CD4-positive, alpha-beta T cell treated with Interleukin-15 for 1 hour (primary cell): ENCODE measurements at places on chromosomes 16 and 17.

DNA sequence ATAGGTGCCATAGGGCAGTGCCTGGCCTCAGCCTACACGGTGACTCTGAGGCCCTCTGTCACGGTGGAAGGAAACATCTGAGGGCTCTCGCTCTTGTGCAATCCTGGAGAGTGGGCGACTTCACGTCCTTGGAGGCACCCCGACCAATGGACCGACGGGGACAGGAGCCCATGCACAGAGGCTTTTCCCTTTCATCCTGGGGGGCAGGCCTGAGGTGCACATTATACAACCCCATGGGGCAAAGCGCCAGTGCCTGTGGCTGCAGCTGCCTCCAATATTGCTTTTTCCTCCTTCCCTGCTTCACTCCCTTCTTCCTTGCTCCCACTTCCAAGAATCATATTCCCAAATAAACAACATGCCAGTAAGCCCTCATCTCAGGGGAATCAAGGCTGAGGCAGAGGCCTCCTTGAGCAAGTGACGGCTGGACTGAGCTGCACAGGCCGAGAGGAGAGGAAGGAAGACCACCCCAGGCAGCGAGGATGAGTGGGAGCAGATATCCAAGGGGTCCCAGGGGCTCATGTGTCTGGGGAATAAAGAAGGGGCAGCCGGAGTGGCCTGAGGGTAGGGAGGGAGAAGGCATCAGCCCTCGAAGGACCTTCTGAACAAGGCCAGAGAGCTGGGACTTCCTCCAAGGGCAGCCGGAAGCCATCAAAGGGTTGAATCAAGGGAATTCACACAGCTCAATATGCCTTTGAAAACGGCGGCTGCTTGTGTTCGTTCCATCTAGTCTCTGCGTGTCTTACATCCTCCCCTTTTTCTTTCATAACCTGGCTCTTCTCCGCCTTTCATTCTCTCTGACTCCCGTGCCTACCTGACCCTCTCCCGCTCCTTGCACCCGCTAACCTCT lies 42.6 kb upstream of the RPL38 start:
- no peak for DNase-seq

- no peak for DNase-seq
These were observed 68.8 kb downstream of the RMI2 start for GRCh38 chr16:11413907-11414595.

GRCh38 chr16:63776034-63776433 lies 1345.8 kb downstream of the CDH11 start:
- no peak for DNase-seq

DNA sequence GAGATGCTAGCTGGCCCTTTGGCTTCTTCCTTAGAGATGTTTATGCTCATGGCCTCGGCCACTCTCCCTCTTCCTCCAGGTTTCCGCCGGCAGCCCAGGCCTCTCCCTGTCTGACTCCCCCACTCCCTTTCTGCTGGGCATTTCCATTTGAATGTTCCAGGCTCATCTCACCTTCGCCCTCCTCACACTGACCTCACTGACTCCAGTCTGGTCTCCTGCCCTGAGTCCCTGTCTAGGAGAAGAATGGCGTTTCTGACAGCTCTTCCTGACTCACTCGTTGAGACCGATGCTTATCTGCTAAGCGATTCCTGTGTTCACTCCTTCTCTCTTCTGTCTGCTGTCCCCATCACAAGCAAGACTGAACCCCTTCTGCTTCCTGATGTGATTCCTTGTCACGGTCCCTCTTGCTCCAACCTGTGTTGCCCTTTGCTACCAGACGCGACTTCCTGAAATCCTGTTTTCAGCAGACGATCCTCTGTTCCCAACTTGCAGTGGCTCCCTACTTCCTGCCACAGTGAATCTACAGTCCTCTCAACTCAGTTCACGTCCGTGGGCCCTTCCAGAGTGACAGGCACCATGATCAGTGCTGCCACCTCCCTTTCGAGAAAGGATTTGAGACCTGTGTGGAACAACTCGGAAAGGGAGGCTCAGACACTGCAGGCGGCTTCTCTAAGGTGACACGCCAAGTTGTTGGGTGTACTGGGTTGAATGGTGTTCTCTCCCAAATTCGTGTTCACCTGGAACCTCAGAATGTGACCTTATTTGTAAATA lies 176.4 kb downstream of the MSI2 start:
- DNase-seq, result no peak

DNA sequence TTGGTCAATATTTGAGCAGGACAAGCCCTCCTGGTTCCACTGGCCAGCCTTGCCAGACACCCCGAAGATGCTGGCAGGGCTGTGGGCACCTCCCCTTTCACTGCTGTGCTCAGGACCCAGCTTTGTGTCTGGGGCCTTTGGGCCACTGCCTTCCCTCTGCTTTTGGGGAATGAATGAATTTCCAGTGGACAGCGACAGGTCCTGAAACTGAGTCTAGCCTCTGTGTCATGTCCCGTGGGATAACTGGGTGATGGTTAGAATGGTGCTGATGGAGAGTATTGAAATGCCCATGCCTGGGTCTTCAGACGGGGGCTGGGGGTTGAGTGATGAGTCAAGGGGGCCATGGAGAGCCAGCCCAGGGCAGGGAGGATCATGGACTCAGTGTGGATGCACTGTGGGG lies 135.8 kb downstream of the FOXL1 start:
- no peak for DNase-seq

DNA sequence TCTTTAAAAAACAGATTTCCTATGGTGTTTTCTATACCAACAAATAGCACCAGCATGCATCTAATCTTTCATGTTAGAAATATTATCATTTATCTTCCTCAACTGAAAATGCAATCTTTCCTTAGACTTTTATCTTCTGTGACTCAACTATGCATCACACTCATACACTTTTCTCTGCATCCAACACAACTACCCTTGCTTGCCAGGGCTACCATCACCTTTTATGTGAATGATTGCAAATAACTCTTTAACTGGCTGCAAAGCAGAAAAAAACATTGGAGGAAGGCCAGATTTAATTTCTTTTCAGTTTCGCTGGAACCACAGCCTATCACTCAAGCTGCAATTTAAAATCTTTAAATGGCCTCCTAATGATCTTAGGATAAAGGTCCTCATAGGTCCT lies 212.9 kb downstream of the CDH8 start:
- no peak for DNase-seq

GRCh38 chr16:69916462-69916861 lies 34.7 kb upstream of the CLEC18A start:
- no peak for DNase-seq

DNA sequence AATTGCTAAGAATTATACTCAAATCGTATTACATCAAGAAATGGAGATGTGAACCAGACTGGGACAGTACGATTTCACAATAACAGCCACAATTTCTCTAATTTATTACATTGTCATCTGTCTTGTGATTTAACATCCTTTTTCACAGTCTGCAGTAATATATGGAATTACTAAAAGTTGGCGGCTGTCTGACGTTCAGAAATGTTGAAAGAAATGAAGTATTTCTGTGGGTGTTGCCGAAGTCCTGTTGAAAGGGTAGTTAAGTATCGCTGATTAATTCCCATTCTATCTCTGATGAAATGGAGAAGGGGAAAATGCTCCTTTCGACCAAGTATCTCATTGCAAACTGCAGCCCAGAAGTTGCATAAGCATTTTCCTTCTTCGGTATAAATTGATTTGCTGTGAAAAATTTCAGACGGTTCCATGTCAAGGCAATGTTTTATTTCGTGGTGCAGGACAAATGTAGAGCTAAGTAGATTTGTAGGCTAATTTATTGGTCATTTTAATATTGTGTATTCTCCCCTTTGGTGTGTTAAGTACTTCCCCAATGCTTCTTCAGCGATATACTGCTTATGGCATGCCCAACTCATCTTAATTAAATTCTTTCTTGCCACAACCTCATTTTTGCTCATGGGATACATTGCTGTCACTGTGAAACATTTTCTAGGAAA lies 775.2 kb upstream of the RBFOX1 start:
- DNase-seq, result no peak

DNA sequence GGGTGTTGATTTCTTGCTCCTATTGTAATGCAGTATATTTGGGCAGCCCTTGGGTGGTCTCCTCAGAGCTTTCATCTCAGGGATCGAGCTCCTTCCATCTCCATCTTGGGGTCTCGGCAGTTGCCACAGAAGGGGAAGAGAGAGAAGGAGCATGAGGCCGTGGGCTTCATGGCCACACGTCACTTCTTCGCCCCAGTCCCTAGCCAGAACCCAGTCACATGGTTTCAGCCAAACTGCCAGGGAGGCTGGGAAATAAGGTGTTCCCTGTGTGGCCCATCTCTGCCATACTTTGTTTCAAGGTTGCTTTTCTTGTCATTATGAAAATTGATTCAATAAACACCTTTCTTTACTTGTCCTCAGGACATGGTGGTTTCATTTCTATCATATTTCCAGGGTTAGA lies 68.4 kb upstream of the NKD1 start:
- DNase-seq, result no peak

GRCh38 chr17:39621523-39622379 lies 5.0 kb upstream of the PPP1R1B start:
- DNase-seq, result peak; percentile 83

DNA sequence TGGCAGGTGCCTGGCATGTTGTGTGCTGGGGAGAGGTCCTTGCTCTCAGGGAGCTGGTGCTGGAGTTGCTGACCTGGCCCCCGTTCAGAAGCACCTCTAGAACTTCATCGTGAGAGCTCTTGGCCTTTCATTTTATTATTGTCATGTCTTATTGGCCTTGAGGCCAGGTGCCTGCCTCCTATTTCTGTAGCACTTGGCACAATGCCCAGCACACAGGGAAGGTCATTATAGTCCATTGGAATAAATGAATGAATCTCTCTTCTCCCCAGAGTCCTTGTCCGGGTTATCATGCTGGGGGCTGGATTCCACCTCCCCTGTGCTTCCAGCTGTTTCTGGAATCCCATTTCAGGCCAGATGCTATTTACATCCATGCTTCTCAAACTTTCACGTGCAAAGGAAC lies 169.2 kb downstream of the HAPSTR1 start:
- DNase-seq, result no peak

GRCh38 chr16:24409045-24409444 lies 130.3 kb upstream of the RBBP6 start:
- no peak for DNase-seq

- no peak for DNase-seq
These were observed 7.8 kb downstream of the RARA start for GRCh38 chr17:40316571-40317344.

DNA sequence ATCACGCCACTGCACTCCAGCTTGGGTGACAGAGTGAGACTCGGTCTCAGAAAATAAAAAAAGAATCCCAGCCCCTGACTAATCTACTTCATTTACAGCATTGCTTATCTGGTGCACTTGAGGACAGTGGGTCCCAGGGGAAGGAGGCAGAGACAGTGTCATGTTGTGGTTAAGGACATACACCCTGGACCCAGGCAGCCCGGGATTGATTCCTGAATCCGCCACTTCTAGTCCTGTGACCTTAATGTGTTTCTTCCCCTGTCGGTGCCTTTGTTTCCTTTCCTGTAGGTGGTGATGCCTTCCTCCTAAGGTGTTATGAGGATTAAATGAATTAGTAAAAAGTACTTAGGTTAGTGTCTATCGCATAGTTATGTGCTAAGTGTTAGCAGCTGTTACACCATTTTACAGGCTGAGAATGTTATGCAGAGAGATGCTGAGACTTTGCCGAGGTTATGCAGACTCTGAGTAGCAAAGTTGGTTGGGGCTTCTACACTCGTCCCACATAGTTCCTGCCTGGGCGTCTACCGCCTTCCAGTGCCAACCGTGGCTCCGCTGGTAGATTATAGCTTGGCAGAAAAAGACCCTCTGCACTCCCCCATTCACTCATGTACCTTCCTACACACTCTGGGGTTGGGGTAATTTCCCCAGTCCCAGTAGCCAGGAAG lies 74.8 kb downstream of the RAB11FIP4 start:
- DNase-seq, result no peak

DNA sequence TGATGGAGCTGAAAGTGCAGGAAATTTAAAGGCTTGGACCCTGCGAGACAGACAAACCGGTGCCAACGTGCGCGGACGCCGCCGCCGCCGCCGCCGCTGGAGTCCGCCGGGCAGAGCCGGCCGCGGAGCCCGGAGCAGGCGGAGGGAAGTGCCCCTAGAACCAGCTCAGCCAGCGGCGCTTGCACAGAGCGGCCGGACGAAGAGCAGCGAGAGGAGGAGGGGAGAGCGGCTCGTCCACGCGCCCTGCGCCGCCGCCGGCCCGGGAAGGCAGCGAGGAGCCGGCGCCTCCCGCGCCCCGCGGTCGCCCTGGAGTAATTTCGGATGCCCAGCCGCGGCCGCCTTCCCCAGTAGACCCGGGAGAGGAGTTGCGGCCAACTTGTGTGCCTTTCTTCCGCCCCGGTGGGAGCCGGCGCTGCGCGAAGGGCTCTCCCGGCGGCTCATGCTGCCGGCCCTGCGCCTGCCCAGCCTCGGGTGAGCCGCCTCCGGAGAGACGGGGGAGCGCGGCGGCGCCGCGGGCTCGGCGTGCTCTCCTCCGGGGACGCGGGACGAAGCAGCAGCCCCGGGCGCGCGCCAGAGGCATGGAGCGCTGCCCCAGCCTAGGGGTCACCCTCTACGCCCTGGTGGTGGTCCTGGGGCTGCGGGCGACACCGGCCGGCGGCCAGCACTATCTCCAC lies at the start of gene NOG:
TSS of gene NOG (plus strand) at position 54 of the 674 bp plus-strand sequence. CDS start at position 579, 525 bp downstream.
- DNase-seq, result peak; percentile 29

- no peak for DNase-seq
These were observed at the start of gene CTRB1 for GRCh38 chr16:75218256-75219076. TSS of gene CTRB1 (plus strand) at chr16:75218988. CDS start at chr16:75219008, 20 bp downstream.

DNA sequence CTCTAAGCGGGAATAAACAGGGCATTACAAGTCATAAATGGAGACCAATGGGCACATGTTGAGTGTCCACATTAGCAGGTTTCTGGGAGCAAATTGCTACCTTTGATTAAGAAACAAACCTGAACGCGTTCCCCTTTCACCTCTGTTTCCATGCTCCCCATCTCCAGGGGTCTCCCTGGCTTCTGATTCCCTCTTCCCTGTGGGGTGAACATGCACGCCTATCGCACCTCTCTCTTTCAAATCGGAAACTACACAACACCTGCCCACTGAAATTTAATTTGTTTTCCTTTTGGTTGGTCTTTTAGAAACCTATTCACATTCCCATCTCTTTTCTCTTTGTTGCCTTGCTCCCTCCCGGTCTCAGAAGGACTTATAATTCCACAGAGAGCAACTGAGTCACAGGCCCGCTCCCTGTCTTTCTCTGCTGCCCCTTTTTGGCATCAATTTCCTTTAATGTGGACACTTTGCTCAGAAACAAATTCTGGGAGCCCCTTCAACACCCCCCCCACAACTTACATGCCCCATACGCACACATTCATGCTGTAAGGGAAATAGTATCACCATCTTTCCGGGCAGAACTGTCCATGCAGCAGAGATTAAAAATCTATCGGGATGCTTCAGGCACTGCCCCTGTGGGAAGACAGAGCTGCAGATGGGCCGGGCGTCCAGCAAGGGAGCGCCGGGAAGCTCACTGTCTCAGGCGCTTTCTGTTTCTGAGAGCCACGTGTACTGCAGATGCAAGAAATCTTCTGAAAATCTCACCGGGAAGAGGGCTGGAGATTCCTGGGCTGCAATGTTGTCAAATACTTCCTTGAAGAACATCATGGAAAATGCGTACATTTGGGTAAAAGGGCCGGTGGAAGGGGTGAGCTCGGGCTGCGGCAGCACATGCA lies 7.2 kb upstream of the FOXF1 start:
- no peak for DNase-seq

- no peak for DNase-seq
These were observed 5.1 kb downstream of the TTYH2 start for GRCh38 chr17:74218436-74218835.
